ENCODE measurements at places on chromosomes 12 and 14.

- peak; percentile 51 for DNase-seq
These were observed 424 bp downstream of the BBOF1 start for GRCh38 chr14:74019408-74020137.

- no peak for DNase-seq
These were observed 214.5 kb downstream of the EGLN3 start for GRCh38 chr14:33736299-33736825.

GRCh38 chr14:32703183-32703621 lies 235.5 kb upstream of the NPAS3 start:
- peak; percentile 63 for DNase-seq

DNA sequence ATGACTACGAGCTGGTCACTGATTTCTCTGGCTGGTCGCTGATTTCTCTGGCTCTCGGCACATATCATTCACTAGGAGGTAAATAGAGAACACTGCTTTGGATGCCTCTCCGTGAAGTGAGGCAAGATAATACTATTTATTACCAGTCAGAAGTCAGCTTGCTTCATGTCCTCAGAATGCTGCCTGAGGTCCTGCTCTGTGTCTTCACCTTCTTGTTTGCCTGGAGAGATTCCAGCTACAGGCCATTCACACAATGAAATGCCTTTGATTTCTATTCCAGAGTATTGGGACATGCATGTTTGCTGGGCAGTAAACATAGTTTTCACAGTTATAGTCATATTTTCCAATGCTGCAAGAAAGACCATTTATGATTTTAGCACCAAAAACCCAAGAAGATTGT lies 106.7 kb downstream of the AEBP2 start:
- DNase-seq, result no peak

DNA sequence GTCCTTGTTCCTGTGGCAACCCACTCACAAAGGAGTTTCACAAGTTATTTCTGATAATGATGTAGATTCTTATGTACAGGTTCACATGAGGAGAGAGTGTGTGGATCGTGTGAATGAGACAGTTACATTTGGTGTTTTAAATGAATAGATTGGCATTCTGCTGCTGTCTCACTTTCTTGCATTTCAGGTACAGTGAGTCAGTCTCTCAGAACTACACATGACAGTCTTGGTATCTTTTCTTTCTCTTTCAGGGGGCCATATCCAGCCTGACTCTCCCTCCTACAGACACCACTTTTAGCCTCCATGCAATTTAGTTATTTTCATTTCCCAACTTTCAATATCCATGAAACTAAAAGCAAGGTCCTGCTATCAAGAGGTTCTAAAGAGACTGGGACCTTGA lies 19.9 kb upstream of the TMTC2 start:
- DNase-seq, result no peak

GRCh38 chr12:120662879-120663278 lies 22.5 kb downstream of the CABP1 start:
- DNase-seq, result no peak

DNA sequence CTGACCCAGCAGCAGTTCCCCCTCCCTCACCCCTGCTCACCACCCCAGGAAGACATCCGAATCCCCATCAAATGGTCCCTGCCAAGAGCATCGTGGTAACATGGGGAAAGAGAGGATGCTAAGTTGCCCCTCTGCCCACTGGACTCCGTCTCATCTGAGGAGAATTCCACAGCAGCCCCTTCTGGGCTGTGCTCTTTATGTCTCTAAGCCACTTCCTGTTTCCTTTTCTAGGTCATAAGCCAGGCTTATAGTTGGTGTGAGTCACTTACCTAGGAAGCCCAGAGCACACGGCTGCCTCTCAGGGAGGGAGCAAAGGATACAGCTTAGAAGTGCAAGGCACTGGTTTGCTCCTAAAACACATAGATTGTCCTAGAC lies 76.0 kb downstream of the VCPKMT start:
- DNase-seq, result no peak

- DNase-seq, result peak; percentile 38
These were observed 75.5 kb upstream of the CAND1 start for GRCh38 chr12:67193704-67194103.

DNA sequence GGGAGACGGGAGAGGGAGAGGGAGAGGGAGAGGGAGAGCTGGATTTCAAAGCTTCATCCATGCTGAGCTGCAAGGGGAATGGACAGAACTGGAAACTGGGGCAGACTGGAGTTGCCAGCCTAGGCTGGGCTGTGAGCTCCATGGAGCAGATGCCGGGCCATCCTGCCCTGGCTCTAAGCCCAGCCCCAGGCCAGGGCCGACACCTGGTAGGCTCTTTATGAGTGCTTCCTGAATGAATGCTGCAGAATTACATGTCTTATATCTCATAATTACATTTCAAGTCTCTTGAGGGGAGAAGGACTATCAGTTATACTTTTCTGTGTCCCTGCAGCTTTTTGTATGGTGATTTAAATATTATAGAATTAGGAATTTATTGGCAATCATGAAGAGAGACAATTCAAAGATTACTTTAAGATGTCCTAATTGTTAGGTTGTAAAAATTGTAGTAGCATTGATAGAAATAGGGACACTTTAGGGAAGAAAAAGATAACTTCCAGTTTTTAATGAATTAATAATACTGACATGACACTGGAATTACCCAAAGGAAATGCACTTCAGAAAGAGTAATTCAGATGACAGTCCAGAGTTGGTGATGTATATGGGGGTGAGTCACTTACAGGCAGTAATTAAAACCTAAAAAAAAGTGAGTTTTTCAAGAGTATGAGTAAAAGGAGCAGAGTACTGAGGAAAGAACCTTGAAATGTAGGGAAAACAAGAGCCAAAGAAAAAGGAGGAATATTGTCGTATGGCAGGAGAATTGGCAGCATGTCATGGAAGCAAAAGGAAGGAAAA lies 29.0 kb downstream of the SCYL2 start:
- no peak for DNase-seq

DNA sequence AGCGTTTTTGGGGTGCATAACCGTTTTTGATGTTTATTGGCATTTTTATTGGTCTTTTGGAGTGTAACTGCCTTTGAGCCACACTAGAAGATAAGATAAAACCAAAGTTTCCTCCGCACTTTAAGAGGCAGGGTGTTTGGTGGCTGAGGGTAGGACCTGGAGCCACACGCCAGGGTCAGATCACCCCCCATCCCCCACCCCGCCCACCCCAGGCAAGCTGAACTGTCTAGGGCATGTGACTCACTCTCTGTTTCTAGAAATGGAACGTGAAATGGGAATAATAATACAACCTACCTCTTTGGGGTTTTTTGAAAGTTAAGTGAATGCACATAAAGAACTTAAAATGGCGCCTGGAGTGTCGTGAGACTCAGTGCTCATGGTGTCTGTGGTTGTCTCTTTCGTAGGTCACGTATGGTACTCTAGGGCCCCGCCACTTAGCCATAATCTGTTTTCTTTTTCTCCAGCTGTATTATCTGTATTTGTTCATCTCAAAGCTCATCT lies 56.0 kb downstream of the PPP2R5C start:
- DNase-seq, result no peak

GRCh38 chr12:81450920-81451739 lies 308.0 kb downstream of the PPFIA2 start:
- peak; percentile 28 for DNase-seq

GRCh38 chr12:28759333-28759732 lies 389.7 kb upstream of the FAR2 start:
- no peak for DNase-seq

GRCh38 chr12:49189731-49190716 lies 1.1 kb upstream of the TUBA1A start:
- no peak for DNase-seq

DNA sequence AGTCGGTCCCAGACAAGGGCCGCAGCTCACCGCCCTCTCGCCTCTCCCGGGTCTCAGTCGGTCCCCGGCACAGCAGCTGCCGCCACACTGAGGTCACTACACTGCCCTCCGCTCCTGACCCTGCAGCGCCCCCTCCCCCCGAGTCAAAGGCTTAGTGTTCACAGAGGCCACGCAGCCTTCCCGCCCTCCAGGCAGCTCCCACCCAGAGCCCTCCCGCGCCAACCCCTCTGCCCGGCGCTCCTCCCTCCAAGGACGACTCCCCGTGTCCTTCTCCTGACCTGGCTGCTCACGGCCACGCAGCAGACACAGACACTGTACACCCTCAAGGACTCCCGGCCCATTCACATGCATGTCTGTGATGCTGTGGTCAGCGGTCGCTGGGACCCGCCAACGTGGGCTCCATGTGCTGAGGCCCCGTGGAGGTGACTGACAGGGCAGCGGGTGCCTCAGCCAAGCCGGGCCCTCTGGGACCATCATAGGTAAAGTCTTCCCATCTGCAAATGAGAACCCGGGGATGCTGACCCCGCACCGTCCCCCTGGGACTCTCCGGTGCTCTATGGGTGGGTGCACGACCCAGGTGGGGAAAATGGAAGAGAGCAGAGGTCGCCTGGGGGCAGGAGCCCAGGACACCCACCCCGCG lies 16.3 kb upstream of the GALNT9 start:
- DNase-seq, result no peak

DNA sequence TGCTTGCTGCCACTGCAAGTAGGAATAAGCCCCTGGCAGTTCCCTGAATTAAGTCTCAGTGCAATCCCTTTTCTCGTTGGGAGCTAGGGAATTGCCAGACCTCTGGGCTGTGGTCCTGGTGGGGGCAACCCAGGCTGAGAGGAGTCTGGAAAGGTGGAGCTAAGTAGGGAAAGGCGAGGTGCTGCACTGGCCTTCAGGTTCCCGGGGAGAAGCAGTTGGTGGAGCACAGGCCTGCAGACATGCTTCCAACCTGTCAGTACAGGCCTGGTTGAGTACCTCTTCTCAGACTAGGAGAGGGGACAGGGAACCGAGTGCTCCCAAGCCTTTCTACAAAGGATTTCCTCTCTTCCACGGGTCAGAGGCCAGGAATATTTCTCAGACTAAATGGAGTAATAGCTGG lies 1.5 kb downstream of the NRIP2 start:
- no peak for DNase-seq

Measured in femur (tissue), 1 donor.